ENCODE measurements at places on chromosomes 2 and 18. TPM values are rescaled to one million over a fixed set of nuclear protein-coding genes. Genes with fewer than 3 reads are reported as not detected.

The TRIM43 gene
- total RNA-seq, result not detected

The ANKRD30BL gene
- not detected for total RNA-seq

The DNER gene
- 0.05 TPM for total RNA-seq

The ZFP36L2 gene
- 6.2 TPM for total RNA-seq

The CRYGD gene
- total RNA-seq, result not detected

The NDC80 gene
- total RNA-seq, result 1.6 TPM

The RNU2-63P gene
- not detected for total RNA-seq

The MYCN gene
- not detected for total RNA-seq

The NTSR2 gene
- not detected for total RNA-seq

The MARCO gene
- not detected for total RNA-seq

The CHCHD5 gene
- total RNA-seq, result 20.9 TPM

The MALL gene
- 0.16 TPM for total RNA-seq

The ZSWIM2 gene
- total RNA-seq, result 0.16 TPM

The CCDC150 gene
- total RNA-seq, result 7.6 TPM

The CHRND gene
- total RNA-seq, result 339 TPM

The PID1 gene
- total RNA-seq, result 8.5 TPM

The GAD1 gene
- total RNA-seq, result 0.83 TPM

The SERPINB2 gene
- 1.3 TPM for total RNA-seq

The ITPRIPL1 gene
- total RNA-seq, result 0.29 TPM

The ERMN gene
- total RNA-seq, result 0.78 TPM

The SCN1A gene
- total RNA-seq, result not detected

The CENPA gene
- total RNA-seq, result 1.5 TPM

The RIT2 gene
- not detected for total RNA-seq

The PSD4 gene
- total RNA-seq, result 0.83 TPM

The POTEJ gene
- total RNA-seq, result not detected

The RGPD4 gene
- total RNA-seq, result not detected

The RAX gene
- not detected for total RNA-seq

The MAP2 gene
- 1.3 TPM for total RNA-seq

The ALPG gene
- not detected for total RNA-seq

The ITPRID2 gene
- total RNA-seq, result 121 TPM

The HSPE1 gene
- 130 TPM for total RNA-seq

The POTEI gene
- total RNA-seq, result not detected

The MBD1 gene
- 81.3 TPM for total RNA-seq

The ALLC gene
- total RNA-seq, result not detected

The CPO gene
- not detected for total RNA-seq

The CFC1 gene
- not detected for total RNA-seq

The GKN2 gene
- not detected for total RNA-seq

The SERPINB3 gene
- not detected for total RNA-seq

The NOSTRIN gene
- not detected for total RNA-seq

The EFHD1 gene
- not detected for total RNA-seq

The DYNAP gene
- not detected for total RNA-seq

The EGR4 gene
- total RNA-seq, result not detected

The SCYGR4 gene
- total RNA-seq, result not detected

The MC5R gene
- 0.21 TPM for total RNA-seq

The POTEC gene
- not detected for total RNA-seq

The TUBA4B gene
- total RNA-seq, result not detected

The EFR3B gene
- total RNA-seq, result 0.26 TPM

The FAP gene
- 57.7 TPM for total RNA-seq

The SLC14A1 gene
- total RNA-seq, result not detected

The IL36RN gene
- not detected for total RNA-seq

The PLA2R1 gene
- total RNA-seq, result 5.6 TPM

The CYRIA gene
- total RNA-seq, result 7.6 TPM

The PARD3B gene
- 9.7 TPM for total RNA-seq

The KCNK3 gene
- total RNA-seq, result 1.1 TPM

The CYBRD1 gene
- 163 TPM for total RNA-seq

The FBXO48 gene
- total RNA-seq, result 0.83 TPM
